ENCODE measurements at places on chromosomes 5 and 9.

GRCh38 chr5:82811490-82811889 lies 265.7 kb downstream of the TMEM167A start:
- DNase-seq = no peak

- no peak for DNase-seq
Measured at GRCh38 chr5:6088706-6089105, 289.6 kb downstream of the MED10 start.

- peak; percentile 58 for DNase-seq
Measured at GRCh38 chr5:100595152-100595811, 60.1 kb downstream of the FAM174A start.

- DNase-seq = peak; percentile 29
Measured at GRCh38 chr9:4147476-4148230, 152.2 kb downstream of the GLIS3 start.

DNA sequence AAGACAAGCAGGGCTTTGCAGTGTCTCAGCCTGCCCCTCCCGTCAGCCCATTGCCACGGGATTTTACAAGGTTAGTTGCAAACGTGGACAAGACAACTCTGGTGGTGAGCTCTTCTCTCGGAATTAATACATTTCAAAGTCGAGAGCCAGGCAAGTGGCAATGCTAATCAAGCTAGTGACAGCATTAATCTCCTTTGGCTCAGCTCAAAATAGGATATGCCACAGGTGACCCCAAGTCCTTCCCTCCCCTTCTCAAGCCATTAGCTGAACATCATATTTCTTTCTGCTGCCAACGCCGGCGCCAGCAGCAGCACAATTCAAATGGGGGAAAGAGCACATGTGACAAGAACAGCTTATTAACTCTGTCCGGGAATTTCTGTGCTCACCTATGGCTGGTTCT lies 190.1 kb downstream of the ATPSCKMT start:
- DNase-seq = no peak

- no peak for DNase-seq
Measured at GRCh38 chr5:124289641-124290311, 456.7 kb downstream of the ZNF608 start.

- DNase-seq = no peak
Measured at GRCh38 chr5:179222246-179223017, 122.8 kb downstream of the ADAMTS2 start.

DNA sequence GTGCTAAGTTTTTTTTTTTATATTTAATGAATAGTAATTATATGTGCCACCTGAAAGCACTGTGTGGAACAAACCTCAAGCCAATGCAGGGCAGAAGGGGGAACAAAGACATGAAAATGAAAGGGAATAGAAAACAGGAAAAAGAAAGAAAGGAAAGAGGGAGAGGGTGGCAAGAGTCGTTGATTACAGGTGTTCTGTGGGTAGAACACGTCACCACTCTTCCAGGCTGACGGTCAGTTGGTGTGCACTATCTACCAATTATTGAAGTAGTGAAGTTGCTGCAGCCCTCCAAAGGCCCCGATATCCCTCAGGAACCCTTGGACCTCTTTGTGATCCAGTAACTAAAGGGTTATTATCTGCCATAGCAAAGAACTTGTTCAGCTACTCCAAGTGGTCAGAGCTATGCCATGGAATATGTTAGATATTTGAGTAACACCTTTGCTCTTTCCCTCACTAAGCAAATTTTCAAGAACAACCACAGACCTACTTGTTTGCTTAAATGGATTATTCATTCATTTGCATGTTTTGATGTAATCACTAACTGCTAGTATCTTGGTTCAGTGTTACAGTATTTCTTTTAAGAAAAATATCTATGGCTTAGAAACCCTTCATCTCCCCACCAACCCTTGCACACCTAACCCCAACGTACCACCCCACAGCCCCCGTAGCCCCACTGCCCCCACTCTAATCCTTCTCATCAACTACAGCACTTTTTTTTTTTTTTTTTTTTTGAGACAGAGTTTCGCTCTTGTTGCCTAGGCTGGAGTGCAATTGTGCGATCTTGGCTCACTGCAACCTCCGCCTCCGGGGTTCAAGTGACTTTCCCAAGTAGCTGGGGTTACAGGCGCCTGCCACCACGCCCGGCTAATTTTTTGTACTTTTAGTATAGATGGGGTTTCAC lies 31.3 kb downstream of the FYB1 start:
- DNase-seq = no peak

- no peak for DNase-seq
Measured at GRCh38 chr5:67090040-67090439, 106.6 kb downstream of the CD180 start.

DNA sequence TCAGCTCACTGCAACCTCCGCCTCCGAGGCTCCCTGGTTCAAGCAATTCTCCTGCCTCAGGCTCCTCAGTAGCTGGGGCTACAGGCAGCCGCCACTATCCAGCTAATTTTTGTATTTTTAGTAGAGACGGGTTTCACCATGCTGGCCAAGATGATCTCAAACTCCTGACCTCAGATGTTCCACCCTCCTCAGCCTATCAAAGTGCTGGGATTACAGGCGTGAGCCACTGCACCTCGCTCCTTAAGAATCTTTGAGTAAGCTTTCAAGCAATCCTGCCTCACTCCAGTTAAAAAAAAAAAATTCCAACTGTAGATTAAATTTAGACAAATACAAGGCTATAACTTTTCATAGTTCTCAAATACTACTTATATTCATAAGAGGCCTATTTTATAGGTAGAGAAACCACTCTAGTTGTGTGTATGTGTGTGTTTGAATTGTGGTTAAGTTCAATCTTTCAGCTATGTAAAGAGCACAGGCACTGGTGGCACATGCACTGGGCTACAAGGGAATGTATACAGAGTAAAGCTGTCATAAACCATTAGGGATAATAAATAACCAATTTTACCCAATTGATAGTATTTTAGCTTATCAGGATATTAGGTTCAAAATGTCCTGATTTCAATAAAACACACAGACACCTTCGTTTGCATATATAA lies 50.6 kb upstream of the RAPGEF6 start:
- DNase-seq = no peak

- DNase-seq = peak; percentile 22
Measured at GRCh38 chr5:38846379-38847011, 683 bp downstream of the OSMR start.

DNA sequence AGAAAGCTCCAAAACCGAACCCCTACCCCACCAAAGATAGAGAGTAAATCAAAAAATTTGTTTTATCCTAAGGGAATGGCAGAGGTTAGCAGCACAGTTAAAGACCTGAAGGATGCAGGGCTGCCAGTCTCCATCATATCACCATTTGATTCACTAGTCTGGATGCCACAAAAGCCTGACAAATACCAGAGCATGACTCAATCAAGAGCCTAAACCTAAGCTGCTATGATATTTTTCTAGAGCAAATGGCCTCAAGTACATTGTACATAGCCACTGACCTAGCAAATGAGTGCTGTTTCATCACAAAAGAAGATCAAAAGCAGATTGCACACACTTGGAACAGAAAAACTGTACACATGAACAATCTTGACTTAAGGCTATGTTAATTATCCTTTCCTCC lies 48.0 kb downstream of the DPYSL3 start:
- DNase-seq = no peak

DNA sequence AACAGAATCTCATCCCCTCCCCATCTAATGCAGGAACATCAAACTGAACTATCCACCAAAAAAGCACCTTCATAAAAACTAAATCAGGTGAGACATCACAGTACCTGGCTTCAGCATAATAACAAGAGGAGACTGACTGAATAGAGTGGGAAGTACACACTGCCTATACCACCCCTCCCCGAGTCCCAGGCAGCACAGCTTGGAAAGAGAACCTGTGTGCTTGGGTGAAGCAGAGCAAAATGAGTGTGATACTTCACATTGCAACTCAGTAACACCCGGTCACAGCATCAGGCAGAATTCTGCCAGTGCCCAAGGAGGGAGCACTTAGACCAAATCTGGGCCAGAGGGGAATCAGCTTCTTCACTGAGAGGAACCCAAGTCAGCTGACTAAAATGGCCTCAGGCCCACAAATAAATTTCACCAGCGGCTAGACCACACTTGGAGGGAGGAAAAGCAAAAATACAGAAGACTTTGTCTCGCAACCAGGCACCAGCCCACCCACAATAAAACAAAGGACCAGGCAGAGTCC lies 69.3 kb upstream of the OR2K2 start:
- no peak for DNase-seq

GRCh38 chr5:102314328-102314727 lies 18.2 kb upstream of the SLCO4C1 start:
- no peak for DNase-seq

- DNase-seq = no peak
Measured at GRCh38 chr5:144315026-144315425, 144.4 kb downstream of the KCTD16 start.

GRCh38 chr5:179732918-179733771 lies 523 bp downstream of the MAML1 start:
- peak; percentile 54 for DNase-seq

- DNase-seq = no peak
Measured at GRCh38 chr5:81383867-81384266, 10.1 kb downstream of the ACOT12 start.

DNA sequence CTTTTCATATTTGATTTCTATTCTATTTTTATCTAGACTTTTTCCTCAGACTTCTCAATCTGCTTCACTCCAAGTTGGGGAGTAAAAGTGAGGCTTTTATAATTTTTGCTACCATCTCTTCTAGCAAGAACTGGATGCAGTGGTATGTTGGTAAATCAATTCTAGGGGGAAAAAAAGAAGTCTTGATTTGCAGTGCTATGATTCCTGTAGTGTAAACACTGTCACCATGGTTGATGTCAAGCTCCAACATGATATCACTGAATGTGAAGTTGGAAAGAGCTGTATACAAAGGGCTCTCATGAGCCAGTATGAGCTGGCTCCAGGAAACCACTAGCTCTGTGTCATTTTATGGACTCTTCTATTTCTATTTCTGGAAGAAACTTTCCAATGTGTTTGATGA lies 439.2 kb downstream of the NTRK2 start:
- no peak for DNase-seq

- no peak for DNase-seq
Measured at GRCh38 chr9:82597241-82598203, 465.4 kb downstream of the RASEF start.

DNA sequence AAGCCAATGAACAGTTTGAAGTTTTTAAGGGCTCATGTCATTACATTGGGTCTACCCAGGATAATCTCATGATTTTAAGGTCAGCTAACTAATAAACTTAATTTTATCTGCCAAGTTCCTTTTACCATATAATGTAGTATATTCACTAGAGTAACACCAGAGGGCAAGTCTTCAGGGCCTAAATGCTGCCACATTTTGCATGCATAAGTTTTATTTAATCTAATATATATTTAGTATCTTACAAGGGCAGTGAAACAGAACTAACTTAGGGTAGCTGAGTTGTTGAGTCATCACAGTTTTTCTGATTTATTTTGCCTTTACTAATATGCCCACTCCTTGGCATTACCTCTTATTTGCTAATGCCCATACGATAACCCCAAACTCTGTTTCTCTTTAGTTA lies 8.1 kb upstream of the APC start:
- DNase-seq = no peak

- no peak for DNase-seq
Measured at GRCh38 chr5:114238771-114239313, 123.0 kb upstream of the KCNN2 start.

DNA sequence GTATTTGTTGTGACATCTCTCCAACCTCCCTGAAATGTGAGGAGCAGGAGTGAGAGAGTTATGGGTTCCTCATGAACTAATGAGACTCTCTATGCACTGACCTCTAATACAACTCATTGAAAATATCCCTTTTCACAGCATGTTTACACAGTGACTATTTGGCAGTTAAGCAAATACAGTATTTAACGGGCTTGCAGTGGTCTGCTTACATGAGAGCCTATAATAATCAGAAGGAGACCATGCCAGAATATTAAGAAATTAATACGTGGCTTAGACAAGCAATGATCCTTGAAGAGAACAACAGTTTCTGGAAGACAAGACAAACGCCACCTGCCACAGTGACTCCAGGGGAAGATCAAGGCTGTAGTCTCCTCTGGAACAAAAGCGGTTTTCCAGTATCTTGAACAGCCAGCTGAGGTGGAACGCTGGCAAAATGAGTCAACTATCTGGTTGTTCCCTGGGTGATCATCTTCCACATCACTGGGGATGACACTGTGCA lies 424.5 kb downstream of the DMAC1 start:
- no peak for DNase-seq

DNA sequence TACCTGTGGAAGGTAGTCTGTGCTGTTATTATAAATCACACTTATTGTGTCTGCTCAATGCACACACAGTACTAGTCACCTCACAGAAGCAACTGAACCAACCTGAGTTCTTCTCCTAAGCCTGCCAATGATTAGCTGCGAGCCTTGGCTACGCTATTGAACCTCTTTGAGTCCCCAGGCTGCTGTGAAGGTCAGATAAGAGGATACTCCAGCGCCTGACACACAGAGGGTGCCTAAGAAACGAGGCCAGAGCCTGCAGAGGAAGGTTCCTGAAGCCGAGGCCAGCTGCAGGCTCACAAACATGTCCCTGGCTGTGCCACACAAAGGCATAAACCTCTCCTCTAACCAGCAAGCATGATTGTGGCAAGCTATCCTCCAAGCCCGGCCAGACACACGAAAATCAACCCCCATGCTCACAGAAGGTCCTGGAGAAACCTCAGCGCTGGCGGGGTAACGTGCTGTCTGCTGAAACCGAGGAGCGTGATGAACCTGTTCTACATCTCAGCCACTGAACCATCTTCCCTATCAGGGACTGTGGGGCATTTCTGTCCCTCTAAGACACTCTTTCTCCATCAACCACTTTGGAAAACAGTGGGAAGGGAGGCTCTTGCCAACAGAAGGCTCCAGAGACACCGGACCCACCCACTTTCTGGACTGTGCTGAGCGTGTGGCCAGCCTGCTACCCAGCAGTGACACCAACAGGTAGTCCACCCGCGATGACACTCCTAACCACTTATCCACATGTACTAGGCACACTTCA lies 53.2 kb upstream of the SLC25A51 start:
- DNase-seq = no peak

- DNase-seq = no peak
Measured at GRCh38 chr9:123861086-123861755, 68.7 kb downstream of the DENND1A start.

DNA sequence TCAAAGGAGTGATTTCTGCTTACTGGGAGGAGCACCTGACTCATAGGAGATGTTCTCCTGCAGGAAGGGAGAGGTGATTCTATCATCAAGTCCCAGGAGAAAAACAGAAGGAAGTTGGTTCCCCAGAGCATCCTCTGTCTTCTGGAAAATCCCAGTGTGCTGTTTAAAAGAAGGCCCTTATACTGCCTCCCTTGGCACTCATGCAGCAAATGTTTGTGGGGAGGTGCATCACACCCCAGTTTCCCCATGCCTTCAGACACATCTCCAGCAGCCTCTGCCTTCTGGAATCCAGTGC lies 63.1 kb downstream of the PPARGC1B start:
- no peak for DNase-seq

DNA sequence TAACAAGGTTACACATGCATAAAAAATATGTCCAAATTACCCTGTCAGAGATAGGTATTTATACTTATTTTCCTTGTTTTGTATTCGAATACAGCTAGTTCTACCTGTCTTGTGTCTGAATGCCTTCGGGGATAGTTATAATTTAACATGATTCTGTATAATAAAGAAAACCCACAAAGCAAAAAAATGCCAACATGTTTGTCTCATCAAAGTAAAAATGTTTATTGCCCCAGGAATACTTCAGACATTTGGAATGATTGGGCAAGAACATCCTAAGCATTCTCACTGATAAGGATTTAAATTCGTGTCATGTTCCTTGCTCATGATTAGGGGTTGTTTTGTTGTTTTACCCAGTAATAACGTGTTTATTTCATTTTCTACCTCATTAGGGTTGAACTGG lies 74.5 kb downstream of the DOCK8 start:
- no peak for DNase-seq

GRCh38 chr5:84816746-84817547 lies 432.3 kb upstream of the EDIL3 start:
- DNase-seq = no peak

- no peak for DNase-seq
Measured at GRCh38 chr5:135662683-135663082, 83.9 kb upstream of the CXCL14 start.
